NCI-H510A (cell line): ENCODE measurements at places on chromosomes 4 and X.

GRCh38 chr4:73211968-73212367 is 46.6 kb downstream of the ANKRD17 start:
- DNase-seq, result no peak

DNA sequence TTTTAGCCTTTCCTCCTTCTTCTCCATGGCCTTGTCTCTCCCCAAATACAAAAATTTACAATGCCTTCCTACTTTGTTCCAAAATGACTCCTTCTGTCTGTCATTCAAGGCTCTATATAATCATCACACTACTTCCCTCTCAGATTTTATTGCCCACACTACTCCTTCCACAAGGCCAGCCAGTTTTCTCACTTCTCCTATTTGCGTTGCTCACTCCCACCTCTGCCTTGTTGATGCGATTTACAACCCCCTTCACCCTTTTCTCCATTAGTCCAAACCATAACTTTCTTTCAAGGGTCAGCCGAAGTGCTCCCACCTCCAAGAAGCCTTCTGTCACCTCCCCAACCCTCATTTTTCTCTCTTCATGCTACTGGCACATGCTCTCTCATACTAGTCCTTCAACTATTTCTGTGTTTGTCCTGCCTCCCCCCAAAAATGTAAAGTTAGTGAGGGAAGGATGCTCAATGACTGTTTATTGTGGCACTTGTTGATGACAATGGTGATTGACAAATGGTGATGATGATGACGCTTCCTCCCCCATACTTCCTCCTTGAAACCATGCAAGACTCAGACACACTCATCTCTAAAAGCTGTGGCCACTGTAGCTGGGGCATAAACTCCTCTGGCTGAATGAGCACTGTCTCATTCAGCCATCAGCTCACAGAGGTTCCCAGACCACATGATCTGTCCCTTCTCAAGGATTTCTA is 2.7 kb upstream of the XKRX start:
- no peak for DNase-seq

- no peak for DNase-seq
Observed at GRCh38 chr4:113607147-113607720, 154.3 kb downstream of the CAMK2D start.

- no peak for DNase-seq
Observed at GRCh38 chr4:110915301-110915700, 292.4 kb upstream of the PITX2 start.

DNA sequence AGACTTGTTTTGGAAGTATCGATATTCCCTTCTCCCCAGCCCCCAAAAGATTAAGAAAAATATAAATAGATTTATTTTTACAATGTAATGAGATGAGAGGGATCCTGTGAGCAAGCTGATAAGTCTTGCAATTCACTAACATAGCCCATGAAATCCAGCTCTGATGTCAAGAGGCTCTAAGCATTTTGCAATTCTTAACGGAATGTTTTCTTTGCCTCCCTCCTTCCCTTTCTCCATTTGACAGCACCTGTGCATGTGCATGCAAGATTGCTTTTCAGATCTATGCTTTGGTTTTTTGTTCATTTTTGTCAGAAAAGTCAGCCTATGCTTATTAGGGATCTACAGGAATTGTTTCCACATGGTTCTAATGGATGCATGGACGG is 169.9 kb downstream of the SLIT2 start:
- DNase-seq, result no peak

GRCh38 chr4:88812420-88812819 is 114.8 kb upstream of the NAP1L5 start:
- DNase-seq, result no peak

DNA sequence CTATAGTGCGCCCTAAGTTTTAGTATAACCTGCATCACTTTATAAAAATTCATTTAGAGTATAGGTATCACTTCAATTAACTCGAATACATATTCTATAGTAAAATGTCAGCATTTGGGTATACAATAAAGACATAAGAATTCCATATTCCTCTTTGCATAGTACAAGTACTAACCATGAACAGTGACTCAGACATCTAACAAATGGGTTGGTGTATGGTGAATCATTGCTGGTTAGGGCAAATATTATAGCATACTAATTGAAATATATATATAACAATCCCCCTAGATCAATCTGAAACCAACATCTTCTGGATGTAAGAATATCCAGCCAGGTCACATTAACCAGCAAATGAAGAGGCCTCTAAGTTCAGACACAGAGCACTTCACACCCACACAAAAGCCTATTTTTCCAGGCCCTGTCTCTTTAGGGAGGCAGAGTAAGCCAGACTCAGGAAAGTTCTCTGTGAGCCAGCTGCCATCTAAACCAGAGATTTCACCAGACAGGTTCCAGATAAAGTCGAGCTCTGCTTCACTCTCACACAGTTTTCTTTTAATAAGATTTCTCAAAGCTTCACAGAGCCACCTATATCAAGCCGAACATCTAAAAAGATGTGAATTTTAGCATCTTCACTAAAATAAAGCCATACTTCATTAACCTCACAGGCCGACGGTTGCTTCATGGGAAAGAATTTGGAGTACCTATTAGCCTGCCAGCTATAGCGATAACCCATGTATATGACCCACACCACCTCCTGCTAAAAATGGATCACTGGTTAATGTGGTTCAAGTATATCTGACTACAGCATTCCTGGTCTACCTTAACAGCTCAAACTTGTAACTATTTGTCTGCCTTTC is 200.0 kb upstream of the FTHL17 start:
- no peak for DNase-seq

DNA sequence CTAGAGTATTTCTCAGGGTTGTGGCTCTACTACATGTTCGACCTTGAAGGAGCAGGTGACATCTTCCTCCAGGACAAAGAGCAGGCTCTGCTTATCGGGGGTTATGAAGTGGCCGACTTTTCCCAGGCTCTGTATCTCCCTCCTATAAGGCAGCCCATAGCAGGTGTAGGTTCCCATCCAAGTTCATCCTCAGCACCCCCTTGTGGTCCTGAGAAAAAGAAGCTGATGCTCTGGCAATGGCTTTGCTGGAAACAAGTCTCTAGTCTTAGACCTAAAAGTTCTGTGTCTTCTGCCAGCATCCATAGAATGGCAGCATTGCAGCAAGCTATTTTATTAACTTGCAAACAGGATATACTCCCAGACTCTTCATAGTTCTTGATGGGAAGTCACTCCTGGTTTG is 836.6 kb upstream of the PRKX start:
- no peak for DNase-seq

DNA sequence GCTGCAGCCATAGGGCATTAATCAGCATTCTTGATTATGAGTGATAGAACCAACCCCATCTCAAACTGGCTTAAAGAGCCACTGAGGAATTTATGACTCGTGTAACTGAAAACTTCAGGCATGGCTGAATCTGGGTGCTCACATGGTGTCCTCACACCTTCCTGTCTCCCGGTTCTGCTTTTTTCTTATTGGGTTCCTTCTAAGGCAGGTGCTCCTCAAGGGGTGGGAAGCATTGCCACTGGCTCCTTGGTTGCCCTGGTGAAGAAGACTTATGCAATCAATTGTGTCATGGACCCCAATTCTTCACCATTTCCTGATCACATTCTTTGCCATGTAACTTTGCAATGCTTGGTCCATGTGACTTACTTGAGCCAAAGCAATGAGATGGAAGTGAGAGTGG is 4.3 kb upstream of the ZCCHC4 start:
- DNase-seq, result no peak

DNA sequence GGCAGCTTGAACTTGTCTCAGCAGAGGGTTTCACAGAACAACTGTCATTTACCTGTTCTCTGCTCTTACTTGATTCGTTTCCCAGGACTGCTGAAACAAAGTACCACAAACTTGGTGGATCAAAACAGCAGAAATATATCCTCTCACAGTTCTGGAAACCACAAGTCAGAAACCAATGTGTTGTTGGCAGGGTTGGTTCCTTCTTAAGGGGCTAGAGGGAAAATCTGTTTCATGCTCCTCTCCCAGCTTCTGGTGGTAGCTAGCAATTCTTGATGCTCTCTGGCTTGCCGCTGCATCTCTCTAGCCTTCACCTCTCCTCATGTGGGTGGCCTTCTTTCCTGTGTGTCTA is 4.7 kb downstream of the TLR8 start:
- no peak for DNase-seq

DNA sequence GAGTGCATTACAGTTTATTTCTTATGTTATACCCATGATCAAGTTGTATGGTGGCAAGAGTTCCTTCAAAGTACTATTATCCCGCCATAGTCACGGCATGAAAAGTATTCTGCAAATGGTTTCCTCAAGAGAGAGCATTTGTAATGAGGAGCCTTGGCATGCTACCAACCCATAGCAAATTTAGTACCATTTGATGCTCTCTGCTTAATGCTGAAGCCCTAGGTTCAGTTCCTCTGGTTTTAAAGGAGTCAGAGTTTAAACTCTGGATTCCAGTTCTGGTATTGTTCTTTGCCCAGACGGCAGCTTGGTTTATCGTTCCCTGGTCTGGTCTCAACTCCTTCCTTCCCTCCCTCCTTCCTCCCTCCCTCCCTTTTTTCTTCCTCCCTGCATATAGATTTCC is 371.3 kb downstream of the BMPR1B start:
- DNase-seq, result no peak

- DNase-seq, result no peak
Observed at GRCh38 chr4:168740691-168741090, 243.8 kb downstream of the PALLD start.

DNA sequence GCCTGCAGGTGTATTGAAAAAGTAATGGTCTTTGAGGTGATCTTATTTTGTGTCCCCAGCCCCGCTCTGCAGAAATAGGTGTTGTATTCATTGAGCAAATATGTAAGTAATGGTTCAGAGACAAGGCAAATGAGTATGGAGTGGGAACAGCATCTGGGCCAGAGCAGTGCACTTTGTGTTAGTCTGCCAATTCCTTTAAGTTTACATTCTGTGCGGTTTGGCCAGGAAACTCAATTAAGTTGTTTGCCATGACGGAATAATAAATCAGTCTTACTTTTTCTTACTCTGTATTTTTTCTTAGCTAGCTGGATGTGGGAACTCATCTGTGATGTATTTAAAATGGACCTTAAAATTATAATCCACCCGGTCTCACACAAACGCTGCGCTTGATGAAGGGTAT is 12.6 kb downstream of the DCLK2 start:
- no peak for DNase-seq

GRCh38 chrX:31154946-31155345 is 83.1 kb upstream of the FTHL17 start:
- no peak for DNase-seq

DNA sequence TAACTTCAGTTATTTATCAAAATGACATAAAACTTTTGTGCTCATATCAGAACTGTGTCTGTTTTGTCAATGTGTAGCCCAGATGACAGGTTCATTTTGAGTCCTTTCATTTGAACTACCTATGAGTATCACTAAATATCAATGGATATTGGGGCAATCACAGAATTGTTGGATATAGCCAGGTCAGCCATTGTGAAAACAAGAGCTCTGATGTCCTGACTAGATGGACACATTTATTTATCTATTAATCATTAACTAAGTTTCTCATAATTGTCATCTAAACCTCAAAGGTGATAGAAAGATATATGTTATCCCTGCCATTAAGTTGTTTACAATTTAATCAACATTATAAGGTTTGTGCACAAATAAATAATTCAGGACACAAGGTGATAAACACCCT is 638.3 kb upstream of the GRIA3 start:
- DNase-seq, result no peak

GRCh38 chrX:134982748-134983147 is 8.0 kb upstream of the SMIM10 start:
- DNase-seq, result no peak

GRCh38 chrX:40314070-40314469 is 216.3 kb upstream of the BCOR start:
- no peak for DNase-seq

DNA sequence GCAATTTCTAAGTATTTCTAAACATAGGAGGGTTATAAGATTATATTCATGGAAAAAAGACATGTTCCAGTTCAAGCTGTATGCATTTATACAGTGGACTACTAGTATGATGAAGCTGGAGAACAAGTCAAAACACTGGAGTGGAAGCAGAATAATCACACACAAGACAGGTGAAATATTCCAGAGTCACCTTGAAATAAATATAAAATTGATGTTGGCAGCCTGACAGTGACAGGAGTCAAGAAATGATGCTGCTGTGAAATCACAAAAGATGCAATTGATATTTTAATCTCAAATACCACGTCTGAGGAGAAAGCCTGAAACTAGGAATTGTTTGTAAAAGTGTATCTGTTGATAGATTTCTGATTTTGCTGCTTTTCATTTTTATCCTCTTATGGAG is 667.3 kb downstream of the IL1RAPL1 start:
- DNase-seq, result no peak

DNA sequence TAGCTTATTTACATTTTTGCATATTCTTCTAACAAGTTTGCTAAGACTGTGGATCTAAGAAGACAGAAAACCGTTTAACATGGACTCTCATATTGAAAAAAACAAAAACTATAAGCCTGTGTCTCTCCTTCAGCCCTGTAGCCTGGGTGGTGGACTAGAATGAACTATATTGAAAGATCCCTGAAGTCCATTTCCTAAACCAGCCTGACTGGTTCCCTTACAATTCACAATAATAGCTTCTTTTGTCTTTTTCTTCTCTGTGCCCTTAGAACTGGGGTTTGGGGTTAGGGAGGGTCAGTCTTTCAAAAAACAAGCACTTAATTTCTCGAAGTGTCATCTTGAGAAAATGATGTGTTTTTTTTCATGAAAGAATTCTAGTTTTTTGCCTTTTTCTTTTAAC is 59.0 kb downstream of the GSTCD start:
- DNase-seq, result no peak

- DNase-seq, result no peak
Observed at GRCh38 chr4:149715822-149716585, 99.6 kb downstream of the IQCM start.

GRCh38 chr4:141016117-141016798 is 117.0 kb downstream of the RNF150 start:
- DNase-seq, result no peak

DNA sequence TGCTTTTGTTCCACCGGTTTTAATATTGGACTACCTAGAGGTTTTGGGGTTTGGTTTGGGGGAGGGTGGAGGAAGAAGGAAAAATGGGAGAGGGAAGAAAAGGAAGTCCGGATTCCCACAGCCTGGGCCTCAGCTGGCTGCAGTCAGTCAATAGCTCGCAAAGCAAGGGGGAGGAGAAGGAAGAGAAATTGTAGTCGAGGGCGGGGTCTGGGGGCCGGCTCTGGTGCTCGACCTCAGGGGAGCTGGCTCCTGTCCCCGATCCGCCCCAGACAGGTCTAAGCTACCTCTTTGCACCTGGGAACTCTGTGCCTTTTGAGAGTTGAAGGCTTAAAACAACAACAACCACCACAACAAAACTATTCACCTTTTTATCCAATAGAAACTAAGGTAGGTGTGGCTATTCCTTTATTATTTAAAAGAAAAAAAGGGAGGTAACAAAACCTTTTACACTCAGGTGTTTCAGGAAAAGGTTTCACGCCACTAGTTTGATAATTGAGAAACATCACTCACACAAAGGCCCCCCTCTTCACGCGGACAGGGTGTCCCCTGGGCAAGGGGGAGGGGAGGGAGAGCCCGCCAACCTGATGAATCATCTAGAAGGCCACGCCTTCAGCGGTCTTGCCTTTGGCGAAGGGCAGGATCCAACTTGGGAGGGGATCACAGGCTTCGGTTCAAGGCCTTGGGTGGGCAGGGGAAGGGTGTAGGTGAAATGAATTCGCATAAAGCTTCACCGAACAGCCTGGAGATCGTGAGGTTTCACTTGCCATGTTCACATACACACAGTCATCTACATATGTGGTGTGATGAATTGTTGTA is 1.6 kb upstream of the LNX1 start:
- peak; percentile 93 for DNase-seq
